ENCODE measurements at places on chromosomes 12 and 14. TPM values are rescaled to one million over a fixed set of nuclear protein-coding genes. Genes with fewer than 3 reads are reported as not detected.

DNA sequence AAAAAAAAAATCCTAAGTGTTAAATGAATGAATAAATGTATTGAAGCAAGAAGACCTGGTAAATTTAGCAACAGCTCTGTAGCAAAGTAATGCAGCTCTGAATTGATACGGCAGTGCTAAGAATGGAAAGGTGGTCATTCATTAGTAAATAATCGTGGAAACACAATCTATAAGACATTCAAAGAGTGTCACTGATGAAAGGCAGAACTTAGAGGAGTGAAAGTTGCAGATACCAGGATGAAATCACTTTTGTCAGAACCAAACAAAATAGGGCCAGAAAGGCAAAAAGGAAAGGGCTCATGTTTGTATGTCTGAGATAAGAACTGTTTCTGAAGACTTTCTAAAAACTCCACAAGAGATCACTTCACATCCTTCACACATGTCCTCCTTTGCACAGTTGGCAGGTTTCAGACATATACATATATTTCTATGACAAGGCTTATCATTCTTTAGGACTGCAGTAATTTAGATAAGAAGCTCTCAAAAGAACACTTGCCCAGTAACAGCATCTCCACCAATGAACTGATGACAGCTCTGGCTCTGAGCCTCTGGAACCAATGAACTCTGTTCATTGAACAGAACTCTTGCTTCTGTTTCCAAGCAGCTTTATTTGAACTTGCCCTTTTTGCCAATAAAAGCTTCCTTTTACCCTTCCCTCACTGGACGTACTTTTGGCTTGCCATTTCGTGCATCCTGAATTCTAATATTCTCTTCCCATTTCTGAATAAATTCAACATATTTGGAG is 4.2 kb upstream of the LRR1 start:
- no peak for DNase-seq

- no peak for DNase-seq
Observed at GRCh38 chr14:100494645-100495044, 92.6 kb downstream of the BEGAIN start.

- DNase-seq: no peak
Observed at GRCh38 chr12:26830363-26830762, 2.6 kb downstream of the ITPR2 start.

Gene KIF5A
- 3.2 TPM for total RNA-seq

DNA sequence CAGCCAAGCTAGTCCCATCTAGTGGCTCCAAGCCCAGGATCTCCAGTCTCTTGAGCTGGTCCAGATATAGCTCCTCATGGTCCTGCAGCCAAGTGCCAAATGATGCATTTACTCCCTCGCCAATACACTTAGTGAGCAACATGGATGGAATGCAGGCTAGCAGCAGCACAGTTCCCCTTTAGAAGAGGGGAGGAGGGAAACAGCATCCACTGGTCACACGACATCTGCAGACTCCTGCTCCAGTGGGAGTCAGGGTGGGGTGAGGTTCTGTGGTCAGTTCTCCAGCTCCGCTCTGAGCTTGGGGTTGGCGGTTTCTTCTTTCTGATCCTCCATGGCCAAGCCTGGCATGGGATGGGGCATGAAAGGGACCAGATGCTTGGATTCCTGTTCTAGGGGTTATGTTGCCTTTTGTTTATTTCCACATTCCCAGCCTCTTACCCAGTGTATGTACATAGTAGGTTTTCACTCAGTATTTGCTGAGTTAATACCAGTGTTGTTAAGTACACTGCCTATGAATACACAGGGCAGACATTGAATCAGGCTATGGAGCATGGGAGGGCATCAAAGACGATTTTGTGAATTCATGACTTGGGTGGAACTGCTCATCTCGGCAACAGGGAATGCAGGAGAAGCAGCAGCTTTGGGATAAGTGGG is 57.3 kb downstream of the GALNT16 start:
- DNase-seq: no peak

Gene CDH24
- 1.5 TPM for total RNA-seq

Gene SPTLC2
- 18.4 TPM for total RNA-seq

DNA sequence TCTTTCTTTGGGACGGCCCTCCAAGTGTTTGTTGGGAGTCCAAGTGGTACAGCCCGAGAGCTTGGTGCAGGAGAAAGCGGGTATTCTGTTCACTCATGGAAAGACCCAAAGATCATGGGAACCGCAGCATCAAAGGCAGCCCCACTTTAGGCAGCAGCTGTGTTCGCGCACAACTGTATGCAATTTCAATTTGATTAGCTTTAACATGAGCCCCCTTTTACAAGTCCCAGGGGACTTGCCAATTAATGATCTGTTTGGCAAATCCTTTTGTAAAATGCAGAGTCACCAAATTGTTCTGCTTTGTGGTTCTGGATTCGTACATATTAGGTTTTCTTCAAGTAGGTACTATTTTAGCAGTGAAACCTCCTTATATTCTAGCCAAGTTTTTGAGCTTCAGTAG is 217.7 kb downstream of the AACS start:
- no peak for DNase-seq

Gene DLST
- total RNA-seq: 183 TPM

DNA sequence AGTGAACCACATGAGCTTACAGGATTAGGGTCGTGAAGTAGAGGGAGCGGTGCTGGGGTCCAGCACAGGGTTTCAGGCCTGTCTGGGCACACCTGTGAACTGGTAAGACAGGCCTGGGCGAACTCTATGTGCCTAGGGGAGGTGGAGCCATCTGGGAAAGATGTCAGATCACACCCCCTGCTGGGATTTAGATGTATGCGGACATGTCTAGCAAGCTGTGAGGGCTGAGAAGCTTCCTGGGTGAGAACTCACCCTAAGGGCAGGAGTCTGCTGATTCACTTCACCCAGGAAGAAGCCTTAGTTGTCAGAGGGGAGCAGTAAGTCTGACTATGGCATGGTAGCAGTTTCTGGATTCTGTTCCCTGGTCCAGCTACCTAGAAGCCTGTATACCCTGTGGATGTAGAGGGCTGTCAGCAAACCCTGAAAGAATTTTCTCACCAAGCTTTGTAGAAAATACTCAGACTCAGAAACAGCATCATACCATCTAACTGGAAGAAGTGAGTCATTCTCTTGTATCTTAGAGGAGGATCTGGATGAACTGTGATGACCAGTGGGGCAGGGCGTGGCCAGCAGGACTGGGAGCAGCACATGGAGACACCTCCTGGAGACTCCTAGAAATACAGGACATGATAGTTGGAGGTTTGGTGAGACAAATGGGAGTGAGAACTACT is 11.2 kb upstream of the PYGL start:
- DNase-seq: peak; percentile 51

DNA sequence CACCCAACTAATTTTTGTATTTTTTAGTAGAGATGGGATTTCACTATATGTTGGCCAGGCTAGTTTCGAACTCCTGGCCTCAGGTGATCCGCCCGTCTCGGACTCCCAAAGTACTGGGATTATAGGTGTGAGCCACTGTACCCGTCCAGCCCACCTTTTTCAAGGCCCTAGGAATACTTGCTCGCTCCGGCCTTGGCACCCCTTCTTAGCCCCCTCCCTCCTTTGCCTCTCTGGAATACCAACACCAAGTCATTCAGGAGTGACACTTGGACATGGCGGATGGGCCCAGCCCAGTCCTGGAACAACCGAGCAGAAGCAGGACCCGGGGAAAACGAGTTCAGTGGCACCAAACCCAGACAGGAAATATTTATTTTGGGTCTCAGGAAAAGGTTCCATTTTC is 29.1 kb downstream of the PLEKHG3 start:
- DNase-seq: no peak

Gene CLEC4A
- total RNA-seq: not detected

Gene ALDH2
- 28.0 TPM for total RNA-seq

Gene CPNE6
- total RNA-seq: 0.12 TPM

DNA sequence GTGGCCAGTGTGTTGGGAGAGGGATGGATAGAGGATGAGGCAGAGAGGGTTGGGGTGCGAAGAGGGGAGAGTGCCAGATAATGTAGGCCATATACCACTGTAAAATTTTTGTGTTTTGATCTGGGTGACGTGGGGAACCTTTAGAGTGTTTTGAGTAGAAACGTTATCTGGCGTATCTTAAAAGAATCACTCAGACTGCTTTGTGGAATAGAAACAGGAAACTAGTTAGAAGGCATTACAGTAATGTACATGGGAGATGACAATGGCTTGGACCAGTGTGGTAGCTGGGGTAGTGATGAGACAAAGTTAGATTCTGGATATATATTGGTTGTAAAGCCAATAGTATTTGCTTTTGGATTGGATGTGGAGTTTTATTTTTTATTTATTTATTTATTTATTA is 20.6 kb downstream of the ATF1 start:
- DNase-seq: no peak

GRCh38 chr12:19151298-19151697 is 21.8 kb downstream of the PLEKHA5 start:
- no peak for DNase-seq

Gene LPAR5
- total RNA-seq: 4.1 TPM

- DNase-seq: no peak
Observed at GRCh38 chr14:24964591-24964990, 85.4 kb downstream of the STXBP6 start.

DNA sequence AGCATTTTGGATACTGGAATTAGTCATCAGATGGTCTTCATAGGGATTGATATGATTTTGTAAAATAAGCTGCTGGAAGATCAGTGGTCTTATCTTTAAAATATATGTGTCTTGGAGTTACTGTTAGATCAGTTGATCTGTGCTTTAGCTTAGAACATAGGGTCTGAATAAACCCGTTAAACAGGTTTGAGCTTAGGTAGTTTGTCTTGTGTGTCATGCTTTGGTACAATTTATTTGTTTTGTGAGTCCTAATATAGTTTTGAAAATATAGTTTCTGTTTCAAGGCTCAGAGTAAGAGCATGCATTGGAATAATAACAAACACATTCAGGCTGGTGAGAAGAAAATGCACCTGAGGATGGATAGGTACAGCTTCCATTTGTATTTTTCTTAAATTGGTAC is 505.0 kb downstream of the SLC16A7 start:
- DNase-seq: no peak

- DNase-seq: no peak
Observed at GRCh38 chr14:104968541-104969401, 9.4 kb downstream of the AHNAK2 start.

DNA sequence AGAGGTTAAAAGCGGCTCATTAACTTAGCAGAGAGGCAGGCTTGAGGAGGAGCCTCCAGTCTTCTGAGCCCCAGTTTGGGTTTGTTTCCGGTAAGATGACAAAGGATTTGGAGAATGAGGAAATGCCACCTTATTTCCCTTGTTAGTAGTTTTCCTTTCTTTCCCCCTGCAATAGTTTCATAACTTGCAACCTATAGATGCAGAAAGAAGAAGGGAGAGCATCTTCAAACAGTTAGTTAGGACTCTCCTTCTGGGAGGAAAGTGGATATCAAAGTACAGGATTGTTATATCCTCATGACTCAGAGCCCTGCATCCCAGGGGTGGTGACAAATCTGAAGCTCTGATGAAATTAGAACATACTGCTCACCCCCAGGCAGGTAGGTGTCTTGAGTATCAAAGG is 180.7 kb upstream of the SLC38A2 start:
- DNase-seq: no peak

GRCh38 chr14:67239582-67239981 is 1.7 kb upstream of the PALS1 start:
- DNase-seq: no peak

DNA sequence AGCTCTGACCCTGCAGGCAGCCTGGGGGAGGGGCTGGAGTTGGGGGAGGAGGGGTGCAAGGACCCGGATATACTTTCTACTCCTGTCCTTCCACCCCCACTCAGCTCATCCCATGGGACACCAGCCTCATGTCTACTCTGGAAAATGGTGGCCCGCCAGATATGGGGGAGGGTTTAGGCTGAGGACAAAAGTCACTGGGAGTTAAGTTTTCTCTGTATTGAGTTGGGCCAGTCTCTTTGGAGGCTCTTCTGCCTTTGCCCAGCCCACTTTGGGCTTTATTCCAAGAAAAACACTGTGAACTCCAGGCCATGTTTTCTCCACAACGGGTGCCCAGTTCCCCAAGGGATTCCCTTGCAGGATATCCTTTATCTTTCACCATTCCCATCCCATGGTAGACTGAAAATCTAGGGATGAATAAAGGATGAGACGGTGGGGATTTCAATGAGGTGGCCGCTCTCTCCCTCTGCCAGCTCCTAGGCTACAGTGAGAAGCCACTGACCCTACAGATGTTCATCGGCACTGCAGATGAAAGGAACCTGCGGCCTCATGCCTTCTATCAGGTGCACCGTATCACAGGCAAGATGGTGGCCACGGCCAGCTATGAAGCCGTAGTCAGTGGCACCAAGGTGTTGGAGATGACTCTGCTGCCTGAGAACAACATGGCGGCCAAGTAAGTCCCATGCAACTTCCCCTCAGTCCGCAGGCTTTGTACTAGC is 4.9 kb downstream of the NFATC4 start:
- no peak for DNase-seq

DNA sequence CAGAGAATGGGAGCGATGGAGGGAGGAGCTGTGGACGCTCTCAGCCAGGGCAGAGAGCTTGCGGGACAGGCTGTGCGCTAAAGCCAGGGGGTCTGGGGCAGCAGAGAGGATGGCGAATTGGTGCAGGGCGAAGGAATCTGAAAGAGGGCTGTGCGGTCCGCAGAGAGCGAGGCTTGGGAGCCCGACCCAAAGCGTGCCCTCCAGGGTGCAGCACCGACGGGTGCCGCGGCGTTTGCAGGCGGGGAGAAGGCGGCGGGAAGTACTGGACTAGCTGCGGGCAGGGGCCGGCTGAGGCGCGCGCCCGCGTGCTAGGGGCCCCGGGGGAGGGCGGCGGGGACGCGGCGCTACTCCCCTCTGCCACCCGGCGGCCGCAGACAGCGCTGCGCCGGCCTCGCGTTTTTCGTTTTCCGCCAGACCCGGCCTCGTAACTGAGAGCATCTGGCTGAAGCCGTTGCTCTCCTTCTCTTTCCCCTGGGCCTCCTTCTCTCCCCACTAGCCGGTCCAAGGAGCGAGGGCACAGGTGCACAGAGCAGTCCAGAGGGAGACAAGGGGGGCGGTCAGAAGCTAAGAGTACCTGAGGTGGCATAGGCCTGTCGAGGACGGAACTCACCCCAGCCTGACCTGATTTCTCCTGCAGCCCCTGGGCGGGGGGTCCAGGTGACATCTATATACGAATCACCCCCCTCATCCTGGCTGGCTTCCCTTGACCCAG is 24.9 kb downstream of the SLC6A12 start:
- DNase-seq: peak; percentile 59

GRCh38 chr14:20686386-20687143 is 2.0 kb upstream of the ANG start:
- DNase-seq: no peak

- no peak for DNase-seq
Observed at GRCh38 chr14:22800346-22800745, 14.9 kb downstream of the SLC7A7 start.

Gene TNS2
- 1.5 TPM for total RNA-seq

- no peak for DNase-seq
Observed at GRCh38 chr12:44287545-44287944, 451.7 kb downstream of the TMEM117 start.

Gene SLC35E3
- 5.6 TPM for total RNA-seq

DNA sequence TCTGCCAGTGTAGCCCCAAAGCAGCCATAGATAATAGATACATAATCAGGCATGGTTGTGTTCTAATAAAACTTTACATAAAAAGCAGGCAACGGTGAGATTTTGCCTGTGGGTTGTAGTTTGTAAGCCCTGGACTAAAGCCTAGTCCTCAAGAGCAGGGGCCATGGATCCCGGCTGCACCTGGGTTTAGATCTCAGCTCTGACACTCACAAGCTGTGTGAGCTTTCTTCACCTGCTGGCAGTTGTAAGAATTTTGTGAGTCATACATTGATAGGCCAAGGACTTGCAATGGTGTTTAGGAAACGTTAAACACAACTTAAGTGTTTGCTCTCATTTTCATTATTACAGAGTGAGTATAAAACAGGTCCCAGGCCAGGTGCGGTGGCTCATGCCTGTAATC is 395.8 kb upstream of the TBX3 start:
- DNase-seq: no peak

Gene POTEM
- not detected for total RNA-seq

GRCh38 chr12:103369929-103370328 is 125.8 kb downstream of the C12orf42 start:
- no peak for DNase-seq

All from activated T-cell treated with anti-CD3 and anti-CD28 coated beads, Interleukin-2, amount 50 U/mL, for 72 hours (primary cell).